ENCODE measurements at places on chromosomes 11 and 22. TPM values are rescaled to one million over a fixed set of nuclear protein-coding genes. Genes with fewer than 3 reads are reported as not detected.

GRCh38 chr11:70886676-70887541 is 365.5 kb downstream of the SHANK2 start:
- H3K27ac ChIP-seq = no peak overlapping the region
- no peak for DNase-seq

DNA sequence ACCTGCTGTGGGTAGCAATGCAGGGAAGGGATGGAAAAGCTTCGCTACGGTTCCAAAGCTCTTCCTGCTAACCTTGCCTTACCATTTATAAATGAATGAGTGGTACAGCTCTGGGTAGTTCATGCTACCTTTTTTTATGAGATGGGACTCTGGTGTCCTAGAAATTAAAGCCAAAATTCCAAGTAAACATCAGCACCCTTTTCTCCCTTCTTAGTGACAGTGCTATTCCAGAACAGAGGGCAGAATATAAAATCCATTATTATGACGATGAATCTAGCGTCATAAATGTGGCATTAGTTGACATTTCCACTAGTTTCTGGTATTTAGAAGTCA is 447 bp upstream of the SVIP start:
- no peaks in the 10 kb centered on the region for H3K27me3 ChIP-seq
- DNase-seq = no peak
- no peaks in the 10 kb centered on the region for H3K4me1 ChIP-seq
- H3K4me3 ChIP-seq = peak overlapping the region; percentile 78
- no peaks in the 10 kb centered on the region for H3K36me3 ChIP-seq

Gene KCTD14
- total RNA-seq = 10.6 TPM

Gene JHY
- total RNA-seq = 1.7 TPM

All from uterus (tissue), 4 donors.